ENCODE measurements at places on chromosomes 5 and 9. TPM values are rescaled to one million over a fixed set of nuclear protein-coding genes. Genes with fewer than 3 reads are reported as not detected.

GRCh38 chr5:89303033-89303480 lies 420.1 kb upstream of the MEF2C start:
- H3K36me3 ChIP-seq = no peaks in the 10 kb centered on the region
- H3K27ac ChIP-seq = no peak overlapping the region
- DNase-seq = no peak
- no peak overlapping the region for H3K4me3 ChIP-seq
- H3K27me3 ChIP-seq = no peaks in the 10 kb centered on the region

GRCh38 chr9:81626511-81626910 lies 62.8 kb downstream of the TLE1 start:
- no peaks in the 10 kb centered on the region for H3K27me3 ChIP-seq
- H3K36me3 ChIP-seq = no peaks in the 10 kb centered on the region
- peaks cover 4% of the 10 kb centered on the region for H3K4me1 ChIP-seq
- no peak overlapping the region for H3K27ac ChIP-seq

GRCh38 chr9:93665128-93665636 lies 88.8 kb downstream of the PHF2 start:
- H3K27me3 ChIP-seq = no peaks in the 10 kb centered on the region
- H3K4me3 ChIP-seq = no peak overlapping the region

DNA sequence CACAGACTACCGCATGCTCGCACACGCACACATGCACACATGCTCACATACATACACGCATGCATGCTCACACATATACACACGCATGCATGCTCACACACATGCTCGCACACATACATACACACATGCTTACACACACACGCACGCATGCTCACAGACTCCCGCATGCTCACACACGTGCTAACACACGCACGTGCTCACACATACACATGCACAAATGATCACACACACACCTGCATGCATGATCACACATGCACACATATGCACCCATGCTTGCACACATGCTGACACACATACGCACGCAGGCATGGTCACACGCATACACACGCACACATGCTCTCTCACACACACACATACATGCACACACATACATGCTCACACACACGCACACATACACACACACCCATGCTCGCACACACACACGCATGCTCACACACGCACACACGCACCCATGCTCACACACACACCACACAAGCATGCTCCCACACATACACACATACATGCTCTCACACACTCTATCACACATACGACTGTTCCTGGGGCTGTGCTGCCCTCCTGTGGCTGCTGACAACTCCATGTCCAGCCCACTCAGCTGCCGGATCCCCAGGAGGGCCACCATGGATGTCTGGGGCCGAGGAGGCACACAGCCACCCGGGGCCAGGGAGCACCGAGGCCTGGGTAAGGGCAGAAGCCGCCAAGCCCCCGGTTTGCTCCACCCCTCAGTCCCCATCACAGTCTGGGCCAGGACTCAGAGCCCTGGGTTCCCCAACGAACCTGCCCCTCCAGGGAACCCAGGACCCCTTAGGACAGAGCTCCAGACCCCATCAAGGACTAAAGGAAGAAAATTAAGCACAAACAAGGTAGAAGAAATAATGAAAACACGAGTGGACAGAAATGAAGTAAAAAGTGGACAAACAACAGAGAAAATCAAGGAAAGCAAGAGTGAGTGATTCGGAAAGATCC lies 31.4 kb upstream of the EGFL7 start:
- peak; percentile 84 for DNase-seq
- H3K4me1 ChIP-seq = peaks cover 41% of the 10 kb centered on the region
- H3K4me3 ChIP-seq = no peak overlapping the region
- no peak overlapping the region for H3K27ac ChIP-seq
- no peaks in the 10 kb centered on the region for H3K27me3 ChIP-seq
- H3K36me3 ChIP-seq = no peaks in the 10 kb centered on the region

- no peak overlapping the region for H3K4me3 ChIP-seq
- no peaks in the 10 kb centered on the region for H3K36me3 ChIP-seq
- no peaks in the 10 kb centered on the region for H3K27me3 ChIP-seq
- no peak for DNase-seq
These were observed 178.5 kb upstream of the MSX2 start for GRCh38 chr5:174545926-174546325.

GRCh38 chr9:133942206-133942975 lies 49.7 kb downstream of the VAV2 start:
- no peak overlapping the region for H3K27ac ChIP-seq
- peaks cover 4% of the 10 kb centered on the region for H3K36me3 ChIP-seq
- no peak overlapping the region for H3K4me3 ChIP-seq
- H3K27me3 ChIP-seq = no peaks in the 10 kb centered on the region
- H3K4me1 ChIP-seq = peaks cover 16% of the 10 kb centered on the region

- no peaks in the 10 kb centered on the region for H3K36me3 ChIP-seq
- no peak overlapping the region for H3K4me3 ChIP-seq
- no peaks in the 10 kb centered on the region for H3K27me3 ChIP-seq
- DNase-seq = no peak
These were observed 58.4 kb upstream of the FOXE1 start for GRCh38 chr9:97794666-97795065.

DNA sequence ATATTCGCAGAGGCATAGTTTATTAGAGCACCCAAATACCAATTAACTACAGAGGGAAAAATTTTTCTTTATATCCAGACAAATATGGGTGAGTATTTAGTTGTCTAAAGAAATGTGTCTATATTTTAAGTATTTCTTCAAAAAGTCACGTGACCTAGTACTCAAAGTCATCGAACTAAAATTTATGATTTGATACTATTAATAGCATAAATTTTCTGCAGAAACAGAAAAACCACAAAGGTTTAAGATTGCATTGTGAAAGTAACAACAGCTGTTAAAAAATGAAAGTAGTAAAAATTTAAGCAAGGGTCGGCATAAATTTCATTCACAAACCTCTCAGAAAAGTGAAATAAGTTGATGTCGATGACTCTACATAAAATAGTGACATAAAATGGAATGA lies 323.9 kb upstream of the RORB start:
- H3K4me1 ChIP-seq = no peaks in the 10 kb centered on the region
- DNase-seq = no peak
- no peaks in the 10 kb centered on the region for H3K36me3 ChIP-seq
- no peak overlapping the region for H3K27ac ChIP-seq
- H3K4me3 ChIP-seq = no peak overlapping the region

DNA sequence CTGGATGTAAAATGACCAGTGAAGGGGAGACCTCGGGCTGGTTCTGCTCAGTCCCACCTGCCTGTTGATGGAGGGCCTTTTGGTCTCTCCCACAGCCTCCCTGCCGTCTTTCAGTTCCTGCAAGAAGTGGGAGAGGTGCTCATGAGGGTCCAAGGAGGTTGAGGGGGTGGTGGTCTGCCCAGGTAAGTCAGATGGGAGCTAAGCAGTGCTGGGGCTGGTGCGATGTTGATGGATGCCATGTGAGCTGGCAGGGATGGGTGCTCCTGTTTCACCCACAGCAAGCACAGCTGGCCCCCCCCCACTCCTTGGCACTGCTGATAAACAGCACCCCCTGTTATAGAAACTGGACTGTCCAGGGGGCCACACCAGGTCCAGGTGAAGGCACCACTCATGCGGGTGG lies 145.6 kb downstream of the NSG2 start:
- H3K4me3 ChIP-seq = no peak overlapping the region
- peaks cover 11% of the 10 kb centered on the region for H3K4me1 ChIP-seq
- no peak for DNase-seq
- H3K27me3 ChIP-seq = no peaks in the 10 kb centered on the region
- no peak overlapping the region for H3K27ac ChIP-seq

- no peaks in the 10 kb centered on the region for H3K4me1 ChIP-seq
- H3K27ac ChIP-seq = no peak overlapping the region
These were observed 1037.3 kb upstream of the CDH6 start for GRCh38 chr5:30156156-30156555.

DNA sequence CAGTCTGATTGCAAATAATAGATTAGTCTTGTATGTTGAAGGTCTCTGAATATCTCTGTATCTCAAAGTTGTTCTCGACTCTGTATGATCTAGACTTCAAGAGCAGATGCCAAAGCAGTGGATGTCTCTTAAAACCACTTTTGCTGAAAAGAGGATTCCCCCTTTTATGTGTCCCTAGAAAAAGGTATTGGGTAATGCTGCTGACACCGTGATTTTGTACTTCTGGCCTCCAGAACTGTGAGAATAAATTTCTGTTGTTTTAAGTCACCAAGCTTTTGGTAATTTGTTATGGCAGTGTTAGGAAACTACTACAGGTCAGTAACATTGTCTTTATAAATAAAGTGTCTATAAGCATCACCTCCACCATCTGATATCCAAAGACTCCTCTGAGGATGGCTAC lies 85.3 kb upstream of the PIK3R1 start:
- no peak overlapping the region for H3K27ac ChIP-seq
- H3K36me3 ChIP-seq = no peaks in the 10 kb centered on the region
- DNase-seq = no peak

GRCh38 chr5:56123531-56124243 lies 109.4 kb downstream of the ANKRD55 start:
- H3K27ac ChIP-seq = peak overlapping the region; percentile 14
- no peak overlapping the region for H3K4me3 ChIP-seq
- no peaks in the 10 kb centered on the region for H3K27me3 ChIP-seq
- H3K4me1 ChIP-seq = peaks cover 22% of the 10 kb centered on the region
- H3K36me3 ChIP-seq = no peaks in the 10 kb centered on the region

DNA sequence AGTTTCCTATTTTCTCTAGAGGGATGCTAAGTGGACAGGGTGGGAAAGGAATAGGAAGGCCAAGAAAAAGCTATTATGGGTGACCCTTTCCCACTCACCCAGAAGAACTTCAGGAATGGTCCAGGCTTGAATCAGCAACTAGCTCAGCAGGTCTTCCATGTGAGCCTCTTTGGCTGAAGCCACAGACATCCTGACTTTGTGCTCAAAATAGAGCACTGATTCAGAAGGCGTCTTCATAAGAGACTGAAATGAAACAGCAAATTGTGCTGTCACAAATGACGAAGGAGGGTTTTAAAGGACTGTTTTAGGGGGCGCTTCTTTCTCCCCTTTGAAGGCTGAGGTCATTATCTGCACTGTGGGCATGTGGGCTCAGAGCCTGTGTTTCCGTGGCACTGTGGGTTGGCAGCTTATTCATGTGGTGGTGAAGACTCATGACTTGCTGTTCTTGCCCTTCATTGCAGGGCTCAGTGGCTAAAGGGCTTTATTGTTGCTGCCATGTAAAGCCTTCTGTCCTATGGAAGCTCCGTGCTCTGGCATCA lies 65.8 kb upstream of the NFIL3 start:
- no peak for DNase-seq
- no peak overlapping the region for H3K27ac ChIP-seq
- no peaks in the 10 kb centered on the region for H3K4me1 ChIP-seq
- no peak overlapping the region for H3K4me3 ChIP-seq
- H3K36me3 ChIP-seq = no peaks in the 10 kb centered on the region

DNA sequence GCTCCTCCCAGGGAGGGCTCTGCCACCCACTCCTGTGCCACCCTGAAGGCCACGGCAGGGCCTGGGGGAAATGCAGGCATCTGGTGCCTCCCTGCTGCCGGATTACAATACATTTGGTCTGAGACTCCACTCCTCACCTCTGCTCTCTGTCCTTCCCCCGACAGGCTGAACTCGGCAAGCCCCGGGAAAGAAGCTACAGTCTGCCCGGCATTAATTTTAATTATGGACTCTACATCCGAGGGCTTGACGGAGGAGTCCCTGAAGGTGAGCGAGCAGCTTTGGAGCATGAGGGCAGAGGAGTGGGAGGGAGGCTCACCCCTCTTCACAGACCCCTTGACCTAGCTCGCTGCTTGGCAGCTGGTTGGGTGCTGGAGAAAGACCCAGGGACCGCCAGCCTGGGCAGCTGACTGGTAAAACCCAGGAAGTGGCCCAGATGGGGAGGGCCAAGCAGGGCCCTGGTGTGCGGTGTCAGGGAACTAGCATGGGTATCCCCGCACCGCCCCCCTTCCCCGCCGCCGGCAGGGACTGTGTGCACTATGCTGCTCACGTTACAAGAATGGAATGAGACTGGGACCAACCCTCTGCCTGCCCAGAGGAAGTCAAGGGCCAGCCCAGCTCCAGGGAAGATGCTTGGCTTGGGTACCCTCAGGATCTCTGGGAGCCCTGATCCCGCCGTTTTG lies 83.7 kb upstream of the BARHL1 start:
- DNase-seq = no peak
- H3K4me3 ChIP-seq = no peak overlapping the region
- H3K27ac ChIP-seq = no peak overlapping the region

- no peak for DNase-seq
- H3K4me1 ChIP-seq = no peaks in the 10 kb centered on the region
- H3K36me3 ChIP-seq = no peaks in the 10 kb centered on the region
- no peaks in the 10 kb centered on the region for H3K27me3 ChIP-seq
- no peak overlapping the region for H3K4me3 ChIP-seq
These were observed 102.7 kb upstream of the NREP start for GRCh38 chr5:111859533-111860270.

- no peak overlapping the region for H3K4me3 ChIP-seq
- no peaks in the 10 kb centered on the region for H3K36me3 ChIP-seq
- peak overlapping the region; percentile 40 for H3K27ac ChIP-seq
- DNase-seq = peak; percentile 36
- H3K4me1 ChIP-seq = peaks cover 16% of the 10 kb centered on the region
These were observed 52.1 kb upstream of the FREM1 start for GRCh38 chr9:14962193-14962882.

GRCh38 chr9:102642651-102643050 lies 352.5 kb upstream of the CYLC2 start:
- H3K27me3 ChIP-seq = no peaks in the 10 kb centered on the region
- H3K27ac ChIP-seq = no peak overlapping the region
- DNase-seq = no peak
- H3K4me3 ChIP-seq = no peak overlapping the region
- no peaks in the 10 kb centered on the region for H3K4me1 ChIP-seq

The FBLL1 gene
- total RNA-seq = 2.3 TPM

The FOXE1 gene
- total RNA-seq = not detected

The SPATA31A3 gene
- not detected for total RNA-seq

The ALDOB gene
- total RNA-seq = 86.6 TPM

The PPP3R2 gene
- total RNA-seq = not detected
